ENCODE measurements at places on chromosomes 2 and 18. TPM values are rescaled to one million over a fixed set of nuclear protein-coding genes. Genes with fewer than 3 reads are reported as not detected.

IAH1 gene
- 73.3 TPM for total RNA-seq

DNA sequence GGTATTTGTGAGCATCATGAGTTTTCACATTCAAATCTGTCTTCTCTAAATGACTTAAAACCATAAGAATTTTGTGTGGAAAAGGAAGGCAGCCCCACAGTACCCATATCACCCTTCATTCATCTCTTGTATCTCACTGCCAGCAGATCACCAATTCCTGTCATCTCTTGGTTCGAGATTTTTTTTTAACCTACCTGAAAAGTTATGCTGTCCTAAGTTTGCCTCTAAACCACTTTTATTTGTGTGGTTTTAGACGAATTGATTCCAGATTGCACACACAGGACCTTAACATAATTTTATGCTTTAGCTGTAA lies 32.0 kb downstream of the ABCG5 start:
- no peak for DNase-seq

ZNF385B gene
- not detected for total RNA-seq

DNA sequence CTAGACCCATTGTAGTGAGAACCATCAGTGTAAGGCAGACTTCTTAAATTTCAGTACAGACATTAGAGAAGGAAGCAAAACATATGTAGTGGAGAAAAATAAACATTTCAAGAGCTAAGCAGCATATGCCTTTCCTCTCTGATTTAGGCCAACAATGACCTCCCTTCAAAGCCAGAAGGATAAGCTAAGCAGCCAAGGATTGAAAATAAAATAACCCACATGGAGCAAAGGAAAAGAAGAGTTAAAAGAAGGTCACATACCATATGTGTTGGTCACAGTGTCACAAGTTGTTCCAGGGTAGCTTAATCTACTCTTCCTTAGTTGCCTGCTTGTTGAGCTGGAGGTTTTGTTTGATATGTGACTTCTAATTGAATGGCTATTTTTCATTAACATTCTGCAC lies 15.6 kb upstream of the LAMA1 start:
- DNase-seq, result no peak

CPLX4 gene
- total RNA-seq, result not detected

- DNase-seq, result no peak
Measured at GRCh38 chr18:23270986-23271680, 135.8 kb downstream of the CABLES1 start.

DNA sequence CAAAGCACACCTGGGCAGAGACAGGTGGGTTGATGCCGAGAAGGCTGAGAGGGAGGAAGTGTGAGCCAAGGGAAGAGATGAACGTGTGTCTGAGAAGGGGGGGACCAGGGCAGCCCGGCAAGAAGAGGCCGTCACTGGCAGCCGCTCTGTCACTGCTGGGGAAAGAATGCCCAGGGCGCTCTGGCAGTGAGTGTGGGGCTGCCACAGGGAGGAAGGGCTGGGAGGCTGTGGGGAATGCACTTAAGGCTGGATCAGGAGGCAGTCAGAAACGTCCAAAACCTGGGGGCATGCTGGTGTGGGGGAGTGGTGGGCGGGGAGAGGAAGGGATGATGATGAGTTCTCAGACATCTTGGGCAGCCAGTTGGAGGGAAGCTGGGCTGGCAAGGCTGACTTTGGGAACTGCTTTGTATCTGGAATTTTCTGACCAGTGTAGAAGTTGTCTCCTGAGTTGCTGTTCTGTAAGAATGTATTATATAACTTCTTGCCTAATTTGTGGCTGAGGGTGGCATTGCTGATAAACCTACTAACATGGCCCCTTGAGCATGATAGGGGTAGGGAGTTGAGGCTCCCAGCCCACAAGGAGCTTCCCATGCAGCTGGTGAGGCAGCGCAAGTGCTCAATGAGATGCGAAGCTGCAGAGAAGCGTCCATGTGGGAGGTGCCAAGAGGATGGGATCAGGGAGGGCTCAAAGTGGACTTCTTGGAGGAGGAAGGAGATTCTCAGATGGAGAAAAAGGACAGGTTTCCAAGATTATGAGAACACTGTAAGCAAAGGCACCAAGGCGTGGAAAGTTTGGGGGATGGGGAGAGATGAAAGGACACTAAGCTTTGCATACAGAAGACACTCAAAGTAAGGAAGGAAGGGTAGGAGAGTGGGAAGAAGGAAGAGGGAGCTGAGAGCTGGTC lies 185.1 kb upstream of the HAAO start:
- no peak for DNase-seq

DNA sequence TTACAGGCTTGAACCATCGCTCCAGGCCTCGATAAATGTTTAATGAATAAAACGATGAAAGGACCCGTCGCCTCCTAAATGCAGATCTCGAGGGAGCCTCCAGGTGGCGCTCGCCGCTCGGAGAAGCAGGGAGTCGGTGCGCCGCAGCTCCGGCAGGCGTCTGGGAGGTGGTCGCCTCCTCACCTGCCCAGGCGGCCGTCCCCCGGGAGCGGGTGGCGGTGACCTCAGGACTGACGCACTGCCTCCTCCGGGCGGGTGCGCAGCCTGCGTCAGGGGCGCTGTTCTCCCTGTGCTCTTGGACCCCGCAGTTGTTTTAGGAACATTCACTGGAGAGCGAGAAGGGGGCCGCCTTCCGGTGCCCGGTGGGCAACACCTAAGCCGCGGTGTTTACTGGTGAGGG lies 38.6 kb upstream of the POLE4 start:
- peak; percentile 73 for DNase-seq

- no peak for DNase-seq
Measured at GRCh38 chr2:239262484-239263230, 138.2 kb downstream of the HDAC4 start.

HRH4 gene
- not detected for total RNA-seq

GRCh38 chr2:121478996-121479745 lies 51.5 kb upstream of the RNU4ATAC start:
- no peak for DNase-seq

EPB41L5 gene
- total RNA-seq, result 5.6 TPM

LYPD6B gene
- total RNA-seq, result not detected

TLX2 gene
- total RNA-seq, result 0.34 TPM

DNA sequence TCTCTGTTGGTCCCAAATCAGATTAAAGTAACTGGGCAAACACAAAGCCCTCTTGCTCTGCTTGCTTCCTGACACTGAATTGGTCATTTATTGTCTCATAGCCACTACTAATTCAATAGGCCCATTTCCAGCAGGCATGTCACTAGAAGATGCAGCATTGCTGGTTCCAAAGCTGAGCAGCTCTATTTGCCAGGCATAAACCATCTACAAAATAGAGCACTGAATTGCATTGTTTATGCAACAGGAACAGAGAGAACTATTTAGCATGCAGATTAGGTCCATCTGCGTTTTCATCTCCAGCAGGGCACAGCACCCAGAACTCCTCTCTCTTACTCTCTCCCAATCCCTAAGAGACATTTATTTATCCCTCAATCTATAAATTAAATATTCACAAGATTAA lies 227.6 kb downstream of the SUCLG1 start:
- DNase-seq, result no peak

DNA sequence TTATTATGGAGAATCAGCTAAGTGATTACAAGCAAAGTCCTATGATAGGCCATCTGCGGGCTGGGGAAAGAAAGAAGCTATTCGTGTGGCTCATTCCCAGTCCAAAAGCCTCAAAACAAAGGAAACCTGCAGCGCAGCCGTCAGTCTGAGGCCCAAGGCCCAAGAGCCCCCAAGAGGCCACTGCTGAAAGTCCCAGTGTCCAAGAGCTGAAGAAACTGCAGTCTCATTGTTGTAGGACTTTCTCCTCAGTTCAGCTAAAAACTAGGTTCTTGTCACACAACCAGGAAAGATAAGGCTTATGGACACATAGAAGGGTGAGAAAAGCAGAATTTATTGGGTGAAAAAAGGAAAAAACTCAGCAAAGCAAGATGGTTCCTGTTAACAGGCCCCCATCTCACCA lies 143.2 kb downstream of the RHBDD1 start:
- no peak for DNase-seq

MPP4 gene
- total RNA-seq, result not detected

DNA sequence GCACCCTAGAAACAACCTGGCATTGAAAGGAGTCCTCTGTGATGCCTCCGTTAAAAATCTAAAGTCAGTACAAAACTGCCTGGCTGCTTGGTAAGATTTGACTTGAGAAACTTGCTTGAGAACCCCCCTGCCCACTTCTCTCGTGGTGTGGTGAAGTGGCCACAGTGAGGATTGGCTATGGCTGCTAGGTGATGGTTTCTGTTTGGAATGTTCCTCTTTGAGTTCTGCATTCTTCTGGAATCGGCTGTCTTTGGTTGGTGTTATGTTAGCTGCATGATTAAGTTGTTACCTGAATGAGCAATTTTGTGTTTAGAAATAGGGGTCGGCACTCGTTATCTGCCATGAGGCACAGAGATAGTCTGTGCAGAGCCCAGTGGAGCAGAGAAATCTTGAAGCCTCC lies 21.7 kb upstream of the SAG start:
- no peak for DNase-seq

- DNase-seq, result peak; percentile 31
Measured at GRCh38 chr2:231604101-231604684, 11.5 kb downstream of the TEX44 start.

PROM2 gene
- 0.34 TPM for total RNA-seq

SLC8A1 gene
- total RNA-seq, result 0.45 TPM

SKOR2 gene
- not detected for total RNA-seq
